ENCODE measurements at places on chromosomes 5 and 9.

DNA sequence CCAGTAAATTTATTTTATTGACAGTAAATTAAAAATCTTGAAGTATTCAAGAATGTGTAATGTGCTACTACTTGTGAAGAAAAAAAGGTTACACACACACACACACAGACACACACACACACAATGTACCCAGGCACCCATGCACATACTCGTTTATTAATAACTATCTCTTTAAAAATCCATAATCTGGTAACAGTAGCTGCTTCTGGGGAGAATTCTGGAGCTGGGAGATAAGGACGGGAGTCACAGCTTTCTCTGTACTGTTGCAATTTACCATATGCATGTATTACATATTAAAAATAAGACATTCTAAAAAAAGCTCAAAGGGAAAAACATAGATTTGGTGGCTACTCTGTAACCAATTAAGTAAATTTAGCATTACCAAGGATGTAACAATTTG lies 7.9 kb upstream of the C1QTNF2 start:
- DNase-seq, result no peak

DNA sequence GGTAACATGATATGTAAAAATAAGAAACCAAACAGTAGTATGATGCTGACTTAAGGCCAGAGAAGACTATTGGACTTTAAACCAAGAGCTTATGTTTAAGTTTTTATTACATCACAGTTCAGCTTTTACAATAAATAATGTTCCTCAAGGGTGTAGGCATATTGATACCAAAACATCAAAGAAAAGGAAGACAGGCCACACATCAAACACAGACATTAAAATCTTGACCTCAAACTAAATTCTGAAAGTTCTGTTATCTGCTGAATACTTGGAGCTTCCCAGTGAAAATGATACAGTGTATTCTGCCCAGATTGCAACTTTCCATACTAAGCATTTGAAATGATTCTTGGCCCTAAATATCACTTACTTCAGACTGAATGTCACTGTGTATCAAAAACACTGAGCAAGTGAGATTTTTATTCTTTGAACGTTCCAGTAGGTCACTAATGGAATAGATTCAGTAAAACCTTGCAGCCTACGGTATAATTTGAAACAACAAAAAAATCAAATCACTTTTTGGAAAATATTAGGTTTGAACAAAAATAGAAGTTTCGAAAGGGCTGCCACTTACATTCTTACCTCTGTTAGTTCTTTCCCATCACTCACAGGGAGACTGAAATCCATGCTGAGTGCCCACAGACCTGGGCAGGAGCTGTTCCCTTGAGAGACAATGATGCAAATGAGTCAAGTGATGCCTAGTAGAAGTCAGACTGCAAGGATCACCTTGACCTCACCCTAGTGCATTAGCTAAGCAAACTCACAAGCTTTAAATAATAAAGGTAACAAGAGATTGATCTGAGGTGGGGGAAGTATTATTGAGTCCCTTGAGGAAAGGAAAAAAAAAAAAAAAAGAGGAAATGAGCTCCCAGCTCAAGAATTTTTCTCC lies 2.5 kb downstream of the LPAR1 start:
- DNase-seq, result no peak

DNA sequence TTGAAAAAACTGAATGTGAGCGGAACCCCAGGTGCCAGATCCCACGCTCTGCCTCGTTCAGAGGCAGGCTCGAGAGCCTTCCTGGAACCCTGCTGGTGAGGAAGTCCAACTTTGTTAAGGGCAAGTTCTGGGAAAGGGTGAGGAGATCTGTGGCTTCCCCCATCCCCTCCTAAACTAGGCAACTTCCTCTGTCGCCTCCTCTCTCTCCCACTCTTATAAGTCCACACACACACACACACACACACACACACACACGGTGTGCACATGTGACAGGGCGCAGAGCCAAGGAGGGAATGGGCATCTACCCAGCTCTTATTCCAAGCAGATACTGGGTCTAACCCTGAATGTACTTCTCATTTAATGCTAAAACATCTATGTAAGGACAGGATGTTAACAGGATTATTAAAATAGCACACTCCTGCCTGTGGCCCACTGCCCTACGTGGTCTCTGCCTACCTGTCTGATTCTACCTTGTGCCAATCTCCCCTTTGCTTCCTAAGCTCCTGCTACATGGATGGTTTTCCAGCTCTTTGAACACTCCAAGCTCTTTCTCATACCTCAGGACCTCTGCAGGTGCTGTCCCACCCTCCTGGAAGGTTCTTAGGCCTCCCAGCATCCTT lies 72.4 kb upstream of the FBXW11 start:
- DNase-seq, result no peak

DNA sequence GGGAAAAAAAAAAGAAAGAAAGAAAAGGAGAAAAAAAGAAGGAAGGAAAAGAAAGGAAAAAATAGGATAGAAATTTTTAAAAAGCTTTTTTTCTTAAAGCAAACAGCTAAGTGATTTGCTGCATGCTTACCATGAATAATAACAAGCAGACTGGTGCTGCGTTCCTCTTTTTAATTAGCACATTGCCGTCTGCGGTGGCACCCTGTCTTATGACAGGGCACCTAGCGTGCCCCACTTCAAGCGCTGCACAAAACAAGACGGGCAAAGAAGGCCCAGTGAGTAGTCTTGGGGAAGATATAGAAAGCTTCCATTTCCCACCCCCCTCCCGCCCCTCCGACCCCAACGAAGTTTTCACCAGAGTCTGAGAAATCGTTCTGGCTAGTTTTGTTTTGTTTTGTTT lies 513.9 kb downstream of the ZNF608 start:
- DNase-seq, result no peak

DNA sequence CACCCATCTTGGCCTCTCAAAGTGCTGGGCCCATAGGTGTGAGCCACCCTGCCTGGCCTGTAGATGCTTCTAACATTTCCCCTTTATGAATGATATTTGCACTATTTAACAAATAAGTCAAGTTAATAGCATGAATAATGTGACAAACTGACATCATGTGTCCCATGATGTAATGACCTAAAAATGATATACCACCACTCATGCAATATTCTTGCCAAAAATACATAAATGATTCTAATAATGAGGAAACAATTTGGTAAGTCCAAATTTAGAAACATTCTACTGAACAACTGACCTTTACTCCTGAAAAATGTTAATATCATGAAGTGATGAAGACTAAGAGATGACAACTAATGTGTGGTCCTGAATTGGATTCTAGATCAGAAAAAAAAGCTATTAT lies 33.5 kb upstream of the TRIM14 start:
- no peak for DNase-seq

GRCh38 chr5:81297531-81297930 lies 3.9 kb upstream of the ZCCHC9 start:
- DNase-seq, result no peak

DNA sequence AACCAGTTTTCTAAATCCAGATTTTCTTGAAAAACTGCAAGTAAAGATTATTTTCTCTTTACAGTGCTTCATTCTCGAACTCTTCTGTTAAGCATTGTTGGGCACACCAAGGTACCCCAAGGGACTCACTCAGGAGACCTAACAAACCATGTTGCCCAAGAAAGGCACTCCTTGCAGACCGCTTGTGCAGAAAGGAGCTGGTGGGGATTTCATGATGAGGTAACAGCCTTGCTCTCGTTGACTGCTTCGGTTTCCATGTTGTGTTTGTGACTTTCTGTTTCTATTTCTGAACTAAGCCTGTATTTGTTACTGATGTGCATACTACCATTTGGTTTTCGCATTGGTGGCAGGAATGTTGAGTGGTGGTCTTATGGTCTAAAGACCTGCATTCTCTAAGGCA lies 266.6 kb upstream of the DAP start:
- DNase-seq, result no peak

DNA sequence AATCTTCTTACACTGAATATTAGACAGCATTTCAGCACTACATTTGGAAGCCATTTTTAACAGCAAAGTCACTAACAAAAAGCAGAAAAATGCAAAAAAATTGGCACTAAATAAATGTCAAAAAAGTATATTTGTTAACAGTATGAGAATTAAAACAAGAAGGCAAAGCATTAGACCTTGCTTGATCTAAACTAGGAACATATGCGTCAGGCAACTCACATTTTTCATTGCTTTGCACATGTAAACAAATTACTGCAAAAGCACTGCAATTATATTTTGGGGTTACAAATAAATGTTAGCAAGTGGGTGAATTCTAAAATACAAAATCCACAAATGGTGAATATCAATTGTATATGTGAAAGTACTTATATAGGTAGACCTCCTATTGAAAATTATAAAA lies 49.0 kb upstream of the RAPGEF6 start:
- no peak for DNase-seq

- no peak for DNase-seq
Observed at GRCh38 chr9:120710110-120710981, 3.9 kb downstream of the MEGF9 start.

- DNase-seq, result no peak
Observed at GRCh38 chr9:81671880-81672280, 17.5 kb downstream of the TLE1 start.

DNA sequence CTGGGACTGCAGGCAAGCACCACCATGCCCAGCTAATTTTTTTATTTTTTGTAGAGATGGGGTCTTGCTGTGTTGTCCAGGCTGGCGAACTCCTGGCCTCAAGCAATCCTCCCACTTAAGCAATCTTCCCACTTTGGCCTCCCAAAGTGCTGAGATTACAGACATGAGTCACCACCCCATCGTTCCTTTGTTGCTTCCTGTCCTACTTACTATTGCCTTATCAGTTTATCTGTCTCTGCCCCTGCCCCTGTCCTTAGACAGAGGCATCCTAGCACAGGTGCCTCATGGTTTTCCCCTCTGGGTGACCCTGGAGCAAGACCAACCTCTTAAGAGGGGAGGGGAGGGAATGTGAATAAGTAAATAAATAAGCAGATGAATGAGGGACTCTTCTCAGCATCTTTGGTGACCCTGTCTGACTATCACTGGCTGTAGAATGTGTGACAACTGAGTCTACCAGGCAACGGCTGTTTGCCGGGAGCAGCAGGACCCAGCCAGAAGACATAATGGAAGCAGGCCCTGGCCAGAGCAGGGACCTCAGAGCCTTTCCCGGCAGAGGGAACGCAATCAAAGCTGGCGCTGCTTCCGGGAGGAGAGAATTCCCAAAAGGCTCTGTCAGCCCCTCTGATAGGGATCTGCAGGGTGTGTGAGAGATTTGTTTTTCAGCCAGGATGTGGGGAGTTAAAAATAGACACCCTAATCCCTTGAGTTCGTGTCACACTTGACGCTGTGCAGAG lies 43.8 kb upstream of the DAB2IP start:
- no peak for DNase-seq

- DNase-seq, result no peak
Observed at GRCh38 chr9:126390923-126391322, 64.3 kb downstream of the MVB12B start.

GRCh38 chr5:37696190-37697021 lies 143.4 kb downstream of the GDNF start:
- no peak for DNase-seq

- DNase-seq, result no peak
Observed at GRCh38 chr5:153780876-153781705, 257.6 kb downstream of the FAM114A2 start.

GRCh38 chr5:77359231-77359630 lies 132.9 kb downstream of the WDR41 start:
- no peak for DNase-seq

- DNase-seq, result no peak
Observed at GRCh38 chr5:86861512-86861911, 243.8 kb downstream of the COX7C start.

- DNase-seq, result no peak
Observed at GRCh38 chr5:92907938-92908606, 672.9 kb downstream of the NR2F1-AS1 start.

- no peak for DNase-seq
Observed at GRCh38 chr5:171945066-171945465, 61.4 kb downstream of the FBXW11 start.

DNA sequence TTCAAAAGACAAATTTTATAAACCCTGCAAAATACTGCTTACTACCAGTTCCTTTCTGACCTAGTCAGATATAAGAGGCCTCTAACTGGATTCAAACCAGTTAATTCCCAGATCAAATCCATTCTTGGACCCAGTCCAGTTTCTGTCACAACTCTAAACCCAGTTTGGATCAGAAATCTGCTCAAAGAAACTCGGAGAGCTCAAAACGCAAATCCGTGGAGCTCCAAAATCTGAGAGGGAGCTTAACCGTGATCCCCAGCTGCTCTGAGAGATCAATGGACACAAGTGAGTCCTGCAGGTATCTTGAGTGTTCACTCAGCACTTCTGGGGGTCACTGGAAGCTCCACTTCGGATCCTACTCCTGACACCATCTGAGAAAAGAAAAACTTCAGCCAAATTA lies 348.1 kb upstream of the PTGER4 start:
- DNase-seq, result no peak

DNA sequence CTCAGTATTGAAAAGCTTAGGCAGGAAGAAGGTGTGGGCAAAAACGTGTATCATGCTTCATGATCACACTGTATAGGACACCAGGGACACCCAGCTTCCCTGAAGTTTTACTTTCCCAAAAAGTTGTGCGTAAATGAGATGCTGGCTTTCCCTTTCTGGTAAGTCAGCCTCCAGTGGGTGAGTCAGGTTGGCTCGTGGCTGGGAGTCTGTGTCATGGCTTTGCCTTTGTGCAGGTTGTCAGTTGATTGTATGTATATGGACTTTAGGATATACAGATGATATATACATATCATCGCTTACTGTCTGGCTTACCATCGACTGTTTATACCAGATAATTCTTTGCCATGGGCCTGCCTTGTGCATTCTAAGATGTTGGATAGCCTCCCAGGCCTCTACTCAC lies 34.2 kb downstream of the ADRB2 start:
- DNase-seq, result no peak

DNA sequence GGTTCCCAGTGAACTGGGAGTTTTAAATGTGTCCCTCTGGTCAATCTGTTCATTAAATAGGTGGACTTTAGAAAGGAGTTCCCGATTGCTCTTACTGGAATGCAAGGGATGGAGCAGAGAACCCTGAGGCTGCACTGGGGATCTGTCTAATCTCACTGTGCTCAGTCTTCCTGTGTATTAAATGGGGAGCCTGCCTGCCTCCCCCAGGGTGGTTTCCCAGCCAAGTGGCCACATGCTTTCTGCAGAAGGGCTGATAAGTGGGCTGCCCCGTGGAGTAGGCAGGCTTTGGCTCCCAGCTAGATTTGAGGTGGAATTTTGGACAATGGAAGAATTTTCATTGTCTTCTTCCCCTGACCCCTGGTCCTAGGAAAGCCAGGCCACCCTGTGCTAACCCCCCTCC lies 14.0 kb upstream of the PHYHD1 start:
- no peak for DNase-seq

GRCh38 chr5:59095480-59095879 lies 512.6 kb downstream of the RAB3C start:
- no peak for DNase-seq

GRCh38 chr9:4666042-4666699 lies at the start of gene SPATA6L:
Gene SPATA6L (minus strand): TSS chr9:4666480. CDS start chr9:4666250, 230 bp downstream.
- DNase-seq, result no peak

- no peak for DNase-seq
Observed at GRCh38 chr5:78724061-78724460, 75.5 kb upstream of the LHFPL2 start.

- no peak for DNase-seq
Observed at GRCh38 chr5:176959051-176959450, 47.5 kb downstream of the UIMC1 start.

All from GOT3 (cell line).